ENCODE measurements at places on chromosomes 2 and 18. TPM values are rescaled to one million over a fixed set of nuclear protein-coding genes. Genes with fewer than 3 reads are reported as not detected.

The TMEFF2 gene
- not detected for total RNA-seq

The SERPINB13 gene
- not detected for total RNA-seq

The WNT10A gene
- 13.5 TPM for total RNA-seq

The TUBA4B gene
- 0.25 TPM for total RNA-seq

The TRIP12 gene
- 346 TPM for total RNA-seq

The CHRNG gene
- not detected for total RNA-seq

The DSC2 gene
- 25.7 TPM for total RNA-seq

The CMPK2 gene
- 9.0 TPM for total RNA-seq

The MEP1B gene
- total RNA-seq, result not detected

The COL5A2 gene
- total RNA-seq, result 45.5 TPM

The GLI2 gene
- total RNA-seq, result 0.45 TPM

The ATP6V1B1 gene
- total RNA-seq, result not detected

The WDR33 gene
- 60.7 TPM for total RNA-seq

The PLEK gene
- total RNA-seq, result not detected

The PFN4 gene
- total RNA-seq, result not detected

The RPRM gene
- total RNA-seq, result 0.30 TPM

The RESP18 gene
- not detected for total RNA-seq

The TNFAIP6 gene
- 9.4 TPM for total RNA-seq

The UGT1A3 gene
- 4.1 TPM for total RNA-seq

The TCF7L1 gene
- total RNA-seq, result 1.4 TPM

The SERPINB10 gene
- not detected for total RNA-seq

The HOXD13 gene
- not detected for total RNA-seq

The ANKRD23 gene
- total RNA-seq, result 2.2 TPM

The DLX2 gene
- total RNA-seq, result 0.17 TPM

Measured in renal cortical epithelial cell (primary cell).